ENCODE measurements at places on chromosomes 2 and 18. TPM values are rescaled to one million over a fixed set of nuclear protein-coding genes. Genes with fewer than 3 reads are reported as not detected.

The R3HDM1 gene
- total RNA-seq = 53.9 TPM

The TMEM247 gene
- total RNA-seq = not detected

DNA sequence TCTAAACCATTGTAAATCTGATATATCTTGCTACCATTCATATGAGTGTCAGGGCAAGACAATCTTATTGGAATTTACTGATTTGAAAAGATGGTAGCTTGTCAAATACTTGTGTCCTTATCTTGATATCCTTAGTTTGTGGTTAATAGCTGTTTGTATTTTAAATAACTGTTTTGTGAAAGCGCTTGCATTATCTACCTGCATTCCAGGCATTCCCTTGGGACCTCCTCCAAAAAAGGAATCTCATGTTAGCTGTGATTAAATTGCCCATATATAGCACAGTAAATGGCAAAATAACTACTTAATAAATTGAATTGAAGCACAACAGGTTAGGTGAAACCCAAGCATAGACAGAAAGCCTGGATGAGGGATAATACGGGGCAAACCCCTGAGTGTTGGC lies 13.9 kb downstream of the CNTNAP5 start:
- H3K4me1 ChIP-seq = no peaks in the 10 kb centered on the region
- DNase-seq = no peak
- H3K27ac ChIP-seq = no peak overlapping the region
- no peak overlapping the region for H3K4me3 ChIP-seq
- H3K27me3 ChIP-seq = no peaks in the 10 kb centered on the region

The MSTN gene
- not detected for total RNA-seq

DNA sequence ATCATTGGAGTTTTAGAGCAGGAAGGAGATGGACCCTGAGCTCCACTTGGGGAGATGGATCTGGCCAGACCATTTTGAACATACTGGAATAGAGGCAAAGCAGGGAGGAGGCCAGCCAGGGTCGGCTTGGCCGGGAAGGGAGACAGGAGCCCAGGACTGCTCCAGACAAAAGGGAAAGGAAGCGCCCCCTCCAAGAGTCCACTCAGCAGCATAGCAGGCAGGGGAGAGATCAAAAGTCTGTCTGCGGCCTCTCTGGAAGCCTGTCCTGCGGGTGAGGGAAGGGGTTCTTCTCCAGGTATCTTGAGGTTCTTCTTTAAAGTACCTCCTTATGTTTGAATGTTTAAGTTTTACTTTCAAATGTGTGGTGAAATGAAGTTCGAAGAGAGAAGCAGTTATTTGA lies 126.1 kb downstream of the GBX2 start:
- no peak overlapping the region for H3K27ac ChIP-seq
- no peaks in the 10 kb centered on the region for H3K36me3 ChIP-seq

DNA sequence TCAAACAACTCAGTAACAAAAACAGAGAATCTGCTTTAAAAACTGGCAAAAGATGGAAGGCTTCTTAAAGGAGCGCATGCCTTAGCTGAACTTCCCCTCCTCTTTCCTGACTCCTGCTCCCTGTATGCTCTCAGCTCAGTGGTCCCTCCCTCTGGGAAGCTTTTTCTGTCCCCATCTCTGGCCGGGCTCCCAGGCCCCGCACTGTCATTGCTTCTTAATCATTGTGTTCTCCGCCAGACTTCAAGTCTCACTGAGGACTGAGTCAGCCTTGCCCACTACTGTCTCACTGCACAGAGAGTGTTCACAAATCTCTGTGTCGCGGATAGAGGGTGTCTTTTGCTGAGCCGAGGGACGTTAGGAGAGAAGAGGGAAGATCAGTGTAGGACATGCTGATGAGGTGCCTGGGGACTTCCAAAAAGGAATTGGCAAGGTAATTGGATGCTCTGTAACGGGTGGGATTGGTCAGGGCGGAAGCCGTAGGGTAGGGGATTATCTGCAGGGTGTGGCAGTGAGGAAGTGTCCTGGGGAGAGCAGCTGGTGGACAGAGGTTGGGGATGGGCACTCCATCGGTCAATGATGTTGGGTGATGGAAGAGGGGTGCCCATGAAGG lies 16.2 kb downstream of the TOGARAM2 start:
- peaks cover 4% of the 10 kb centered on the region for H3K27me3 ChIP-seq
- DNase-seq = no peak
- no peak overlapping the region for H3K27ac ChIP-seq
- no peak overlapping the region for H3K4me3 ChIP-seq
- peaks cover 28% of the 10 kb centered on the region for H3K4me1 ChIP-seq

GRCh38 chr18:46001892-46002291 lies 34.8 kb upstream of the EPG5 start:
- peaks cover 31% of the 10 kb centered on the region for H3K4me1 ChIP-seq
- H3K36me3 ChIP-seq = peaks cover 13% of the 10 kb centered on the region
- no peak overlapping the region for H3K4me3 ChIP-seq
- no peaks in the 10 kb centered on the region for H3K27me3 ChIP-seq
- no peak overlapping the region for H3K27ac ChIP-seq

The MPPE1 gene
- 41.6 TPM for total RNA-seq

DNA sequence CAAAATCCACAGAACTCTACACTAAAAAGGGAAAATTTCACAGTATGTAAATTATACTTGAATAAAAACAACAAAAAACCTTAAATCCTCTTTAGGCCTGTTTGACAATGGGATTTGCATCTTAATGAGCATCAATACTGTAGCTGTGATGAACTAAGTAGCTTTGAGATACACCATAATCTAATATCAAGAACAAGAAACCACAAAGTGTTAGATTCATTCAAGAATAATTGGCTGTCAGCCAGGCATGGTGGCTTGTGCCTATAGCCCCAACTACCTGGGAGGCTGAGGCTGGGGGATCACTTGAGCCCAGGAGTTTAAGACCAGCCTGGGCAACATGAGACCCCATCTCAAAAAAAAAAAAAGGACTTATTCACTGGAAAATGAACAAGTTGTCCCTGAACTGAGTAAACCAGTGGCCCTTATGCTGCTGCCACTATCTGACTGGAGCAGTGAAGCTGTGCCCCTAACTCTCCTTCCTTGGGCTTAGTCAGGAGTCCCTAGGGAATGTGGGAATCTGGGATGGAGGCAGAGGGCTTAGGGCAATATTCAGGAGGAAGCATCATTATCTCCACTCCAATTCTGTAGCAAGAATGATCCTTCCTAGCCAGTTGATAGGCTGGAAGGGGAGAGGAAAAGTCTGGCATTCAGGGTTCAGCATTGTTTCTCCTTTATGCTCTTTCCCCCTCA lies 88.5 kb downstream of the PRKCE start:
- H3K27me3 ChIP-seq = no peaks in the 10 kb centered on the region
- H3K4me3 ChIP-seq = no peak overlapping the region
- H3K27ac ChIP-seq = no peak overlapping the region
- DNase-seq = no peak
- H3K4me1 ChIP-seq = no peaks in the 10 kb centered on the region
- H3K36me3 ChIP-seq = no peaks in the 10 kb centered on the region

GRCh38 chr2:240111253-240111652 lies 24.9 kb downstream of the COPS9 start:
- H3K4me3 ChIP-seq = no peak overlapping the region
- H3K27me3 ChIP-seq = peaks cover 13% of the 10 kb centered on the region
- no peak overlapping the region for H3K27ac ChIP-seq
- no peaks in the 10 kb centered on the region for H3K4me1 ChIP-seq

GRCh38 chr18:38033282-38033681 lies 467.7 kb upstream of the CELF4 start:
- no peak overlapping the region for H3K27ac ChIP-seq
- H3K27me3 ChIP-seq = no peaks in the 10 kb centered on the region
- H3K4me1 ChIP-seq = no peaks in the 10 kb centered on the region
- no peak for DNase-seq

The SPEG gene
- 10.8 TPM for total RNA-seq

GRCh38 chr18:63575681-63576080 lies 11.5 kb upstream of the SERPINB13 start:
- no peak overlapping the region for H3K27ac ChIP-seq

Data from activated CD8-positive, alpha-beta T cell treated with anti-CD3 and anti-CD28 coated beads, Interleukin-2, amount 10 ng/mL, durations not matched to agents 7 days and 5 days (primary cell).